Right lobe of liver (tissue), 6 donors: ENCODE measurements at places on chromosomes 5 and 9. TPM values are rescaled to one million over a fixed set of nuclear protein-coding genes. Genes with fewer than 3 reads are reported as not detected.

DNA sequence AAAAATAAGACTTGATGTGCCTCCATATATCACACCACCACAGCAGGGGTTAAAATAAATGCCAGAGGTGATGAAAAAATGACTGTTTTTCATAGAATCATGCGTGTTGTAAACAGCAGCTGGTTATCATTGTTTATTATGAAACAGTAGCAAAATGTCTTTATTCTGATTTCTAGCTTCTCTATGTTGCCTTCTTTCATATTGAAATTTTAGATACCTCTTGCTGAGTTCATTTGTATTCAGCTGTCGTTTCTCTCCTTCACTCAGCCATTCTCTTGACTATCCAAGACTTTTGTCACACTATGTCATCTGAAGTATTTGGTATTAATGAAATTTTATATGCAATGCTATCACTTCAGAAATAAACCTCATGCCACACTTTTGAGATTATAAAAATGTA lies 465.0 kb downstream of the TAF11L14 start:
- DNase-seq = no peak
- no peak overlapping the region for H3K27ac ChIP-seq
- H3K4me3 ChIP-seq = no peak overlapping the region

DNA sequence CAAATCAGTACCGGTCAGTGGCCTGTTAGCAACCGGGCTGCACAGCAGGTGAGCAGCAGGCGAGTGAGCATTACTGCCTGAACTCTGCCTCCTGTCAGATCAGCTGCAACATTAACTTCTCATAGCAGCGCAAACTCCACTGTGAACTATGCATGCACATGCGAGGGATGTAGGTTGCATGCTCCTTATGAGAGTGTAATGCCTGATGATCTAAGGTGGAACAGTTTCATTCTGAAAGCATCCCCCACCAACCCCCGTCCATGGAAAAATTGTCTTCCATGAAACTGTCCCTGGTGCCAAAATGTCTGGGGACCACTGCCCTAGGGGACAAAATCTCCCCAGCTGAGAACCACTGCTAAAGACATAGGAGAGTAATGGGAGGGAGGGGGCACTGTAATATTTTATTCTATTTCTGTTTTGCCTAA lies 51.1 kb downstream of the P4HA2 start:
- no peak for DNase-seq
- no peak overlapping the region for H3K27ac ChIP-seq
- no peaks in the 10 kb centered on the region for H3K36me3 ChIP-seq
- H3K27me3 ChIP-seq = no peaks in the 10 kb centered on the region

- no peak overlapping the region for H3K27ac ChIP-seq
Measured at GRCh38 chr9:5479994-5480694, 29.8 kb downstream of the CD274 start.

- H3K36me3 ChIP-seq = no peaks in the 10 kb centered on the region
- H3K4me1 ChIP-seq = no peaks in the 10 kb centered on the region
- no peak for DNase-seq
- no peak overlapping the region for H3K4me3 ChIP-seq
- no peaks in the 10 kb centered on the region for H3K27me3 ChIP-seq
Measured at GRCh38 chr9:23849379-23850035, 23.5 kb upstream of the ELAVL2 start.

GRCh38 chr9:95507464-95508241 lies 9.1 kb downstream of the PTCH1 start:
- H3K4me1 ChIP-seq = no peaks in the 10 kb centered on the region
- peak; percentile 75 for DNase-seq
- H3K36me3 ChIP-seq = no peaks in the 10 kb centered on the region
- peak overlapping the region; percentile 55 for H3K27ac ChIP-seq

Gene FOXD4L5
- not detected for total RNA-seq

Gene ENTPD2
- 0.86 TPM for total RNA-seq
